ENCODE measurements at places on chromosomes 1 and 21.
A peak's percentile ranks its signal among the peaks of the same experiment; 100 is the strongest.

DNA sequence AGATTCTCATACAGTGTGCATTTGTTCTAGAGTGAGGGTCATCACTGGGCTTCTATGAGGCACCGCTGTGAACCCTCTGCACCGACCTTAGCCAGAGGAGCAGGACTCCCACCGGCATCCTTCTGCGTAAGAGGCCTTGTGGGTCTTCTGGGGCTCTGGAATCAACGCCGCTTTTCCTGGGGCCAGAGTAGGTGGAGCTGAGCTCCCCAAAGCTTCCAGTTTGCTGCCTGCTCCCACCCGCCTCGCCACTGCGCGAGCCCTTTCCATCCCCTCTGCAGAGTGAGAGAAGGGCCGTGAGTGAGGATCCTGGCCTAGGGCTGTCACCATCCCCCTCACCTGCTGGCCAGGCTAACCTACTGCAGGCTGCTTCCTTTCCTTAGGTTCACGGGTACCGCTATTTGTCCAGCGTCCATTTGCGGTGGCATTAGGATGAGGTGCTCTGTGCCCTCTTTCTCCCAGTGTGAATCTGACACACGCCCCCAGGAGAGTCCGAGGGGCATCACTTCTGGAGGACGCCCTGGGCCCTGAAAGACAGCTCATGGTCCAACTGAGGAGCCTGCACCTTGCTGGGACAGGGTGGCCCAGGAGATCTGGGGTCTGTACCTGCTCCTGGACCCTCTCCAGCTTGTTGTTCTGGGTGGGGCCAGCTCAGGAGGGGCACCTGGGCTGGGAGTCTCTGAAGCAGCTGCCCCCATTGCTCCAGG is 36.2 kb downstream of the UMODL1 start:
- DNase-seq: no peak

DNA sequence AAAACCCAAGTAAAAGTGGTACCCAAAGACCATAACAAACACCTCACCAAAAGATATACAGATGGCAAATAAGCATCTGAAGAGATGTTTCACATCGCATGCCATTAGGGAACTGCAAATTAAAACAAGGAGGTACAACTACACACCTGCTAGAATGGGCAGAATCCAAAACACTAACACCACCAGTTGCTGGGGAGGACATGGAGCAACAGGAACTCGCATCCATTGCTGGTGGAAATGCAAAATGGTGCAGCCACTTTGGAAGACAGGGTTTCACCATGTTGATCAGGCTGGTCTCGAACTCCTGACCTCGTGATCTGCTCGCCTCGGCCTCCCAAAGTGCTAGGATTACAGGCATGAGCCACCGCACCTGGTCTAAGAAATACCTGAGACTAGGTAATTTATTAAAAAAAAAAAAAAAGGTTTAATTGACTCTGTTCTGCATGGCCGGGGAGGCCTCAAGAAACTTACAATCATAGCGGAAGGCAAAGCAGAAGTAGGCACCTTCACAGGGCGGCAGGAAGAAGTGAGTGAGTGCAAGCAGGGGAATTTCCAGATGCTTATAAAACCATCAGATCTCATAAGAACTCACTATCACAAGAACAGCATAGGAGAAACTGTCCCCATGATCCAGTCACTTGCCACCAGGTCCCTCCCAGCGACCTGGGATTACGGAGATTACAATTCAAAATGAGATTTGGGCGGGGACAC is 30.2 kb upstream of the PRSS38 start:
- no peak for DNase-seq

GRCh38 chr1:22637907-22638445 is 1.5 kb downstream of the C1QA start:
- DNase-seq: no peak

DNA sequence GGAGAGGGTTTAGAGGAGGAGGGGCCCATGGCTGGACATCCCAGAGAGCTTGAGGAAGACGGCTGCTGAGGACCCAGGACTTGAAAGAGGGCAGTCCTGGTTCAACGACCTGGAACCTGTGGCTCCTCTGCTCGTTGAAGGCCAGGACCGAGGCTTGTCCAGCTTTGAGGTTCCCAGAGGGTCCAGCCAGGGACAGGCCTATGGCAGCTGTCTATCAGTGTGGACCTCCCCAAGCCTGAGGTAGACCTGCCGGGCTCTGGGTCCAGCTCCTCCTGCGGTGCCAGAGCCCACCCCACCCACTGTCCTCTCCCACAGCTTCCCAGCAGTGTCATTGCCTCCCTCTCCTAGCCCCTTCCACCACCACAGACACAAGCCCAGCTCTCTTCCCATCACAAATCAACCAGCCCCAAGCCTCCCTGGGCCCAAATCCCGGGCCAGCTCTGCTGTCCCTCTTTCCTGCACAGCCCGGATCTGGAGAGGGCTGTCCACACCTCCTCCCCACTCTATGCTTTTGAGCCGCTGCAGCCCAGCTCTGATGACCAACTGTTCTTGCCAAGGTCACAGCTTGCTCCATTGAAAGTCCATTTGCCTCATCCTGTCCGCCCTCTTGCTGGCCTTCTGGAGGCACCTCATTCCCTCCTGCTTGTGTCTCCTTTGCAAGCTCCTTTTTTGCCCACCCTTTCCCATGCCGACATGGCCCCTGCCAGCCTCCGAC is 48.7 kb upstream of the EDN2 start:
- DNase-seq: no peak

DNA sequence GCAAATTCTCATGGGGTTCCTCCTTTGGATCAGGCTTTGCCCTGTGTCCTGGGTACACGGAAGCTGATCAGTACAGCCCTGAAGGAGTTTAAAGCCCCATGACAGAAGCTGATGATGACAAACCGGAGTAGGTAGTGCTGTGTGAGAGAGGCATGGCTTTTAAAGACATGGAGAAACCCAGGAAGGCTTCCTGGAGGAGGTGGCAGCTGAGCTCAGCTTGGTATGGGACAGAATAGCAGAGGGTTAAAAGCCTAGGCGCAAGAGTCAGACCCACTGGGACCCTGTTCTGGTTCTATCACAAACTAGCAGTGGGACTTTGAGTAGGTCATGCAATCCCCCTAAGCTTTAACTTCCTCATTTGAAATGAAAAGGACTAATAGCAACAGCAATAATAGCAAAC is 6.1 kb downstream of the TMEM61 start:
- no peak for DNase-seq

DNA sequence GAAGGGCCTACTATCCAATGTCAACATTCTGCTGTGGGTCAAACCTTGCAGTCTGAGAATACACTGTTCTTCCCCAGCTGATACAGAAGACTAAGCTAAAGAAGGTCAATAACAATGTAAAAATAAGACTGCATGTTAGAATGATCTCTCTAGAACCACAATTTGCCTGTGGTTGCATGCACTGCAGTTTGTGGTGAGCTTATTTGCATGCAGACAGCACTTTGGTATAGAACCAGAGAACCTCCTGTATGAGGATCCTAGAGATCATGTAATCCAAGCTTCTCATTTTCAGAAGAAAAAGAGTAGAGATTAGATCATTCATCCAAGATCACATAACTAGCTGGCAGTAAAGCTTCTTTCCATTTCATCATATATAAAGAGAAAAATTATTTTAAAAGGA is 15.8 kb downstream of the SYNJ1 start:
- DNase-seq: no peak

DNA sequence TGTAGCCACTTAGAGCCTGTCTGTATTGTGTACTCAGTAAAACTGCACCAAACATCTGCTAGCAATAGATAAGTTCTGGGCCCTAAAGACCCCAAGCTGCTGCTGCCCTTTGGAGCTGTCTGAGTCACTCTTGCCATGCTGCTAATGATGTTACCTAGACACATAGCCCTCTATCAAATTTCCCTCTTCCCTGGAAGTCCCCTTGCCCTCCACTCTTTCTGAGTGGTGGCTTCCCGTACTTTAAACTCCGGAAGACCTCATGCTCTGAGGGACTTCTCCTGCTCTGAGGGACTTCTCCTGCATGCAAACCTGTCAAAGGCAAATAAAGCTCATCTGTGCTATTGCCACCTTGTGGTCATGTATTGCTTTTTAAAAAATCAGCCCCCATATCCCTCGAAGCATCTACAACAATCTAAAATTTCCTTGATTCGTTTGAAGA is 34.0 kb downstream of the FH start:
- DNase-seq: peak; percentile 9

DNA sequence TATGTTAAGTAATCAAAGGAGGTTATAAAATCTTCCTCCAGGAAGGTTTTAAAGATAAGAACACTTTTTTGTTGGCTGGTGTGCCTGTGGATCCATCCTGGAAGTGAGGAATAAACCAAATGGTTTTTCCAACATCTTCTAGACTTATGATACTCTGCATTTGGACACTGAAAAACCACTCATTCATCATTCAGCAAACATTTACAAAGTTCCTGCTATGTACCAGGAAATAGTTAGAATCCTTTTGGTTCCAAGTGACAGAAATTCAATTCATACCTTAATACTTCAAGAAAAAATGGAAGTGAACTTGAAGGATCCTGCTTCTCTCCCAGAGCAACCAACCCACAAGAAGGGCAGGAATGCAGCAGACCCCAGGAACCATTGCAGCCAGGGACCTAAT is 39.6 kb upstream of the PIGC start:
- no peak for DNase-seq

DNA sequence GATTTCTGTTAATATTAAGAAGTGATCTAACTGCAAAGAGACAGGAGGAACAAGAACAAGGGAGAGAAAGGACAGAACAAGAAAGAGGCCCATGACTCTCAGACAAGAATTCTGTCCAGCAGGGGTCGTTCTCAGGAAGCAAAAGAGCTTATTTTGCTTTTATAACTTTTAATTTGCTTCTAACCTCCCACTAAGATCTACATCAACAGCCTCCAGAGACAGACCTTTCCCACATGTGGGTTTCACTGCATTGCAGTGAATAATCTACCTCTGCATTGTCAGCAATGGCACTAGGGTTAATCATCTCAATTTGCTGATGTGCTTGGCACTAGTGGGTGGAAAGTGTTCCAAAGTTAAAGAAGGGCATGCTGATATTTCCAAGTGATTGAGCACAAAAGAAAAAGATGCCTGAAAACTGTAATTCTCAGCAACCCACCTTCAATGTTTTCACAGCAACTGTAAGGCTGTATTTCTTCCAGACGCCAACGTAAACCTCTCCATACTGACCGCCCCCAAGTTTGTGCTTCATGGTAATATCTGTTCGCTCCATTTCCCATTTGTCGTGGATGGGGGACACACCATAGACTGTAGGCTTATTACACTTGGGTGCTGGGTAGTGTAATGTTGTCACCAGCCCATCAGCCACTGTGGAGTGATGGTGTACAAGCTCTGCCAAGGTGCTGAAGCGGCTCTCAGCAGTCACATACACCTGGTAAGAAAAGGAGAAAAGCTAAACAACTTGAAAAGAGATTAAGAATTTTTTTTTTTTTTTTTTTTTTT is 39.5 kb downstream of the TOR3A start:
- no peak for DNase-seq

- DNase-seq: no peak
Observed at GRCh38 chr1:183588827-183589226, 1.4 kb downstream of the NCF2 start.

Measured in H54 (cell line).